Stimulated activated CD4-positive, alpha-beta T cell treated with anti-CD3 and anti-CD28 coated beads, Interleukin-1b, Interleukin-23, amount 100 ng/mL, for 1 hour (primary cell): ENCODE measurements at places on chromosomes 5 and 9.

DNA sequence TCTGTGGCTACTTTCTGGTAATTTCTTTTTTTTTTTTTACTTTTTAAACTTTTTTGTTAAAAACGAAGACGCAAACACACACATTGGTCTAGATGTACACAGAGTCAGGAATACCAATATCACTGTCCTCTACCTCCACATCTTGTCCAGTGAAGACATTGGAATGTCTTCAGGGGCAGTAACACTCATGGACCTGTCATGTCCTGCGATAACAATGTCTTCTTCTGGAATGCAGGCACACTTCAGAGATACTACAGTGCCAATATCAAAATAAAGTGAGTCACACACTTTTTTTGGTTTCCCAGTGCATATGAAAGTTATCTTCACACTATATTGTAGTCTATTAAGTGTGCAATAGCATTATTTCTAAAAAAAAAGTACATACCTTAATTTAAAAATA is 175.9 kb downstream of the ARRDC3 start:
- no peak for DNase-seq

GRCh38 chr9:114057161-114057885 is 20.8 kb downstream of the AMBP start:
- DNase-seq: no peak

DNA sequence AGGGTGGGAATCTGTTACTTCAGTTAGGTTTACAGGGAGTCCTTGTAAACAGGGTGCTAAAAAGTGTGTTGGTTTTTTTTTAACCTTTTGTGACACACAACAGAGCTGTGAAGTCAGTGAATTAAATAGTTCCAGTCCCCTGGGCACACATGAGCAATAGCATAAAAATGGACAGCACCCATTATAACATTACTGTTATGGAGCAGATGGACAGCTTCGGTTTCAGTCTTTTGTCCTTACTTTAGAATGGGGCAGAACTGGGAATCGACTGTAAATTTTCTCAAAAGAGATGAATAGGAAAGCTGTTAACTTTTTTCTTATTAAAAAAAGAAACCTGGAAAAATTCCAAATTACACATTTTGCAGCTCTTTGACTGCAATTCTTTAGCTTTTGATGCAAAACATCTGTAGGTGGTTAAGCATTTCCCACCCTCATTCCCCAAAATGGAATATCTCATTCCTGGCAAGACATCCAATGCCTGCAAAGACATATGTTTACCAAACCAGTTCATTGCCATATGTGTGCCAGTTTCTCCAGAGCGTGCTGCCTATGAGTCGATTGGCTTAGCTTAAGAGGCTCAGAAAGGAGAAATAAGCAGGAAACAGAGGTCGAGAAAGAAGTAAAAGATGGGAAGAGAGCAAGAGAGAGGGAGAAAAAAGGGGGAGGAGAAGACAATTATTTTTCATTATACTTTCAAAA is 212.3 kb upstream of the TMEM161B start:
- no peak for DNase-seq

- no peak for DNase-seq
Observed at GRCh38 chr9:89518466-89519365, 20.8 kb upstream of the SEMA4D start.

GRCh38 chr9:97474372-97474925 is 27.0 kb upstream of the TMOD1 start:
- no peak for DNase-seq

- DNase-seq: no peak
Observed at GRCh38 chr5:52746539-52746938, 41.2 kb upstream of the ITGA1 start.

- DNase-seq: no peak
Observed at GRCh38 chr5:27708534-27708933, 670.1 kb upstream of the CDH9 start.

- DNase-seq: no peak
Observed at GRCh38 chr5:100584889-100585288, 49.7 kb downstream of the FAM174A start.

GRCh38 chr5:90020575-90021538 is 388.7 kb downstream of the CETN3 start:
- no peak for DNase-seq

DNA sequence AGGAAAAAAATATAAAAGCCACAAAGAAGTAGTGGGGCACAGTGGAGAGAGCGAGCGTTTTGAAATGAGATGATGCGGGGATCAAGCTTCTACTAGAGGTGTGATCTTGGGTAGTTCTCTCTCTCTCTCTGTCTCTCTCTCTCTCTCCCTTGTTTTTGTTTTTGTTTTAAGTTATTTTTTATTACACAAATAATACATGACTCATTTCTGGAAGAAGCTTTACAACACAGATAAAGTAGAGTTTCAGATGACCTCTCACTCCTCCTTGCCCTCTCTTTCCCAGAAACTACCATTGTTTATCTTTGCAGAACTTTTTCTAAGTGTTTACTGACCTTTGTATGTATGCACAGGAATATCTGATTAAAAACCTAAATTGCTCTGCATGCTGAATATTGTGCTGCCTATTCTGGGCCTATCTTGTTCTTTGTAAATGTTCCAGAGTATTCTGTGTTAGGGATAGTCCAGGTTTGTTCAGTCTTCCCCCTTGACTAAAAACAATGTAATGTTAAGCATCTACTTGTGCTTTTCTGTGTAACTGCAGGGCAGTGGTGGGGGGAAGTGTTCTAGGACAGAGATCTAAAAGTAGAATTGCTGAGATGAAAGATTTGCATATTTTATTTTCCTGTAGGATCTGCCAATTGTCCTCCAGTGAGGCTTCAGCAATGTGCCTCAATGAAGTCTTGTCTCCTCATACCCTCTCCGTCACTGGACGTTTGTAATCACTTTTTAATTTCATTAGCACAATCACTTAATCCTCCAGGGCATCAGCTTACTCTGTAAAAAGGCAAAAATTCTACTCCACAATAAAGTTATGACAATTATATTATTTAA is 52.0 kb downstream of the FYB1 start:
- no peak for DNase-seq

DNA sequence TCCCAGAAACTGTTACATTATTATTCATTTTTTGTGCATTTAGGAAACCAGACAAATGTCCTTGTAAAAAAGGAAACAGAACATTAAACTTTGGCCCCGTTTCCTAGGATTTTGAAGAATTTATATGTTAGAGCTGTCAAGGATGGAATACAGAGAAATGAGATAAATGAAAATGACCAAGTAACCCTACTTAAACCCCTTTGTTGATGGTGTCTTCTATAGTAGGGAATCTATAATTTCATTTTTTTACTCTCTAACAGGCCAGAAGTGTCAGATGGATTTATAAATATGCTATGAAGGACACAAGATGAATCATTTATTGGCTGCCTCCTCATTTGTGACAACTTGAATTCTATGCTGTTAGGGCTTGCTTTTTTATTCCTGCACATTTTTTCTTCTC is 1047.1 kb downstream of the PTPRD start:
- DNase-seq: no peak

- DNase-seq: no peak
Observed at GRCh38 chr9:125387861-125388524, 126.4 kb downstream of the GAPVD1 start.

DNA sequence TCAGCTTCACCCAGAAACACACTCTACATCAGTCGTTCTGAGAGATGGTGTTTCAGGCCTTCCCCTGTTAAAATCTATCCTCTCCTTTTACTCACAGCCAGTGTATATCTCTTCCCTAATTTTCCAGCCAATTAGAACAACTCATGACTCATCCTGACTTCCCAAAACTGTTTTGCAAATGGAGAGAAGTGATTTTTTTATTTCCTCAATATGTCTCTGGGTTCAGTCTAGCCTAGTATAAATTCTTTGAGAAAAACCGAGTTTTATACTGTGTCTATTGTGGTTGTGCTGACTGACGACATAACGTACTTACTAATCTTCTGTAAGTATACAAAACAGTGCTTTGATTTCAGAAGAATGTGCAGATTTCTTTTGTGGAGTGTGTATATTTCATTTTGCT is 28.4 kb upstream of the CAST start:
- DNase-seq: no peak

GRCh38 chr9:106769331-106769730 is 93.6 kb upstream of the ZNF462 start:
- no peak for DNase-seq

DNA sequence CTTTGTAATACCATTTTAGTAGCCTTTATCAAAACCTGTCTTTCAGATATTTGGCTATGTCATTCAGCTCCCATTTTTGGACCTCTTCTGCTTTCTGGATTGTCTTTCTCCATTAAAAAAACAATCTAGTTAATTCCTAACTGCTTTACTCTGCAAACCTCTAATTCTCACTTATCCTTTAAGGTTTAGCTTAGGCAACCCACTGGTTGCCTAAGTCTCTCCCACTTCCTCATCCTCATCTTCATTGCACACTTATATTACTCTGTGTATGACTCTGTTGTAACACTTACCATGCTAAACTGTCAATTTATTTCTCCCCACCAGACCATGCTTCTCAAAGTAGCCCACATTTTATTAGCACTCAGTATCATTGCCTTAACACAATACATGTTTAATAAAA is 205.0 kb upstream of the DMRTA1 start:
- DNase-seq: no peak

- no peak for DNase-seq
Observed at GRCh38 chr5:126852091-126852571, 75.2 kb downstream of the LMNB1 start.

DNA sequence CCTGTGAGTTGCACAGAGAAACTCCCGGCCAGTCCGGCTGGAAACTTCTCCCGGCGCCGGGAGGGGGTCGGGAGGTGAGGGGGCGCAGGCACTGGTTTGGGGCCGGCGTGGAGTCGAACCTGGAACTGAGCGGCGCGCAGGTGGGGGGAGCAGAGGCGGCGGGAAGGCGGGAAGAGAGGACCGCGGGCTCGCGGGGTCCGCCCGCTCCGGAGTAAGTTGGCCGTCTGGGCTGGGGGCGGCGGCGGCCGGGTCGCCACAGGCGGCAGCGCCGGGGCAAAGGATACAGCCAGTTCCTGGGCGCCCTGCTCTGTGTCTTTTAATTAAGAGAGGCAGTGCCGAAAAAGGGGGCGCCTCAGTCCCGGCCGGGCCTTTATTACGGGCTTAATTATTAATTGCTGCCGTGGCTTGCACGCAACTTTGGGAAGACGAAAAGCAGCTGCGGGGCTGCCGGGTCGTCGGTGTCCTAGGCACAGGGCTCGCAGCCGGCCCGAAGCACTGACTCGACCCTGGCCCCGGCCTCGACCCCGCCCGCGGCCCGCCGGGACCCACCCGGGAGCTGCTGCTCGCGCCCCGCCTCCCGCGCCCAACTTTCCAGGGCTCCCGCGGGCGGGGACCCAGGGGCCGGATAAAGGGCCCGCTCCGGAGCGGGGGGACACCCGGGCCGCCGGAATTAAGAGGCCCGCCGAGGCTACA is 1.1 kb downstream of the NTNG2 start:
- DNase-seq: no peak

- no peak for DNase-seq
Observed at GRCh38 chr5:172235827-172236736, 42.1 kb downstream of the EFCAB9 start.

GRCh38 chr9:90054810-90055209 is 450.0 kb downstream of the GADD45G start:
- no peak for DNase-seq

- DNase-seq: no peak
Observed at GRCh38 chr5:143284002-143284401, 119.5 kb downstream of the NR3C1 start.

DNA sequence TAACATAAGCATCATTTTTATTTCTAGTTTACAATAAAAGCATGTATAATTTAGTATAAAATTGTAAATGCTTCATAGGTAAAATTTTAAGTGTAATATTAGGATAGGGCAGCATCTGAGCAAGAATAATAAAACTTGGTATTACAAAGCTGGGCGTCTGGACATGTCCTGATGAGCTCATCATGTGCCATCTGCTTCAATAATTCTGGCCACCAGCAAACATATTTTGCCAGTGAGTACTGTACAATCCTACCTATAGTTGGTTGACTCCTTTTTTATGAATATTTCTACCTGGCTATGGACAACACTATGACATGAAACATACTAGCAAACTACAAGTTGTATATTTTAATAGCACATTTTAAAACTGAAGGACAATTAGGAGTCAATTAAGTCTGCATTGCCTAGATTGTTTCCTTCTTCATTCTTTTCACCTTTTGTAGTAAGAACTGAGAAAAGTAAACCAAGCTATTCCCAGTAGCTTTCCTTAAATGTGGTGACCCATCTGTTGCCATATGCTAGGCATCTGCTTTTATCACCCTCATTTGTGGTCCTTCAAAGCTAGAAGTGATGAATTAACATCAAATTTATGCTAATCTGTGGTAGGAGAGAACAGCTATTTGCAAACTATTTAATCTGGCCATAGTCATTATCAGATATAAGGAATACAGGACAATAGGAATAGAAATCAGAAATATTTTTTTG is 23.4 kb downstream of the LURAP1L start:
- no peak for DNase-seq

- no peak for DNase-seq
Observed at GRCh38 chr9:133276923-133277322, 1.9 kb upstream of the ABO start.

- no peak for DNase-seq
Observed at GRCh38 chr5:116543501-116543900, 31.1 kb downstream of the SEMA6A start.

DNA sequence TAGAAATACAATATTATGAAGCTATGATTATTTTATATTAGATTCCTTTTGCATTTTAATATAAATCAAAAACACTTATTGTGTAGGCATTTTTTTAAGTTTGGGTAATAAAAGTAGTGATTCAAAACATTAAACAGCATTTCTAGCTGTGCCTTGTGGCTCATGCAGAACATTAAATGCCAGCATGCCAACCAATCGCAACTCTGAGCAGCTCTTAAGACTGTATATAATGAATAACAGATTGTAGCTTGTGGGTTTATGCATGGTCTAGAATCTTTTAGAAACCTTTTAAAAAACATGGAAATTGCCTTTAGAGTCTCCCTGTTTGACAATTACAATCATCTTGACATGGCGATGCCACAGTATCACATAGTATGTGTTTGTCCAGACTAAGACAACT is 903.8 kb downstream of the EFNA5 start:
- no peak for DNase-seq

- DNase-seq: no peak
Observed at GRCh38 chr5:41435276-41435675, 75.1 kb downstream of the PLCXD3 start.

DNA sequence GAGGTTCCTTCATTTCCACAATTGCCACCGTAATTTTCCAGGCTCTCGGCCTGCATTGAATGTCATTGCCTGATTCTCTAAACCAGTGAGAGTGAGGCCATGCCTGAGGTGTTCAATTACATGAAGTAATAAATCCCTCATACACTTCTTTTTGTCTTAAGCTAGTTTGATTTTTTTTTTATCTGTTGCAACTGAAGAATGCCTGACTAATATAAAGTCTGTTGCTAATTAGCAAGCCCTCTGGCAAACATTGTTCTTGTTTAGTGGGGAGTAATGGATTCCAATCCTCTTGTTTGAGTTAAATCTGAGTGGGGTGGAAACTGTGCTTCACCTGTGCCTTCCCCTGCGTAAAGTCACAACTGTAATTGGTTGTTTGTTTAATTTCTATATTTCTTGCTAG is 338.1 kb upstream of the ATP10B start:
- DNase-seq: no peak
